ENCODE measurements at places on chromosomes 5 and 9.
A peak's percentile ranks its signal among the peaks of the same experiment; 100 is the strongest.

GRCh38 chr5:14745753-14746152 is 81.2 kb downstream of the OTULIN start:
- no peak overlapping the region for H3K4me3 ChIP-seq
- H3K4me1 ChIP-seq, result peaks cover 8% of the 10 kb centered on the region
- no peaks in the 10 kb centered on the region for H3K27me3 ChIP-seq
- H3K27ac ChIP-seq, result no peak overlapping the region
- DNase-seq, result no peak

GRCh38 chr9:1231998-1232919 is 182.1 kb downstream of the DMRT2 start:
- no peaks in the 10 kb centered on the region for H3K36me3 ChIP-seq
- no peak overlapping the region for H3K4me3 ChIP-seq
- H3K4me1 ChIP-seq, result no peaks in the 10 kb centered on the region
- H3K27me3 ChIP-seq, result no peaks in the 10 kb centered on the region
- no peak overlapping the region for H3K27ac ChIP-seq
- DNase-seq, result no peak

GRCh38 chr9:112180387-112180881 is 5.3 kb upstream of the SUSD1 start:
- H3K27me3 ChIP-seq, result no peaks in the 10 kb centered on the region
- no peak overlapping the region for H3K27ac ChIP-seq
- H3K4me1 ChIP-seq, result no peaks in the 10 kb centered on the region
- H3K36me3 ChIP-seq, result no peaks in the 10 kb centered on the region

DNA sequence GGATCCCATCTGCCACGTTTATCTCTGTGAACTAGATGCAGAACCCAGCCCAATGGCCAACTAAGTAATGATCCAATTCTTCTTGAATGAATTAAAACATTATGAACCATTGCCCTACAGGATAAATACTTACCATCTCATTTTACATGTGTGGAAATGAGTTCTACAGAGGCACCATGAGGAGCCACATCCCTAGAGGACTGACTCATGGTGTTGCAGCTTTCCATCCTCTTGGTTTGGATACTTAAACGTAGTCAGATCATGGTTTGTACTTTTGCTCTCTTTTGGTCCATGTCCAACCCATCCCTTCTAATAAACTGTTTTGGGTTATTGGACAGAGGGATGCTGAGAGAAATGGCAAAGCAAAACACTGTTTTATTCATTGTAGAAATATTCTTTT is 484.8 kb downstream of the EBF1 start:
- H3K4me1 ChIP-seq, result no peaks in the 10 kb centered on the region
- no peaks in the 10 kb centered on the region for H3K27me3 ChIP-seq
- H3K27ac ChIP-seq, result no peak overlapping the region
- DNase-seq, result no peak
- no peak overlapping the region for H3K4me3 ChIP-seq

DNA sequence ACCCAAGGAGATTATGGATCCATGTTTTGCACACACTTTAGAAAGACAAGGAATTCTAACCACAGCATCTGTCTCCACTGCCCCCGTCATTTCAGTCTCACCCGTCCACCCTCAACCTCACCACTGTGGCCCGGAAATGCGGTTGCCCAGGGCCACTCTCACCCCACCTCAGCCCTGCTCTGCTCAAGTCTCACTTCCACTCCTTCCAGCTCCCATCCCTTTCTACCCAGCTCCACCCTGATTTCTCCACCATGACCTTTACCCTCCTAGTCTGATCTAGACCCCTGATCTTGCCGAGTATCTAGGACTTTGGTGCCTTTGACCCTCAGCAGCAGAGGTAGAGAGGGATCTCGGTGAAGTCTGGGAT is 7.2 kb upstream of the KCNIP1 start:
- no peaks in the 10 kb centered on the region for H3K36me3 ChIP-seq
- H3K4me3 ChIP-seq, result no peak overlapping the region
- no peak for DNase-seq
- H3K27me3 ChIP-seq, result no peaks in the 10 kb centered on the region
- no peak overlapping the region for H3K27ac ChIP-seq

GRCh38 chr5:115132465-115132864 is 37.2 kb downstream of the TRIM36 start:
- no peak for DNase-seq
- H3K36me3 ChIP-seq, result no peaks in the 10 kb centered on the region
- H3K4me3 ChIP-seq, result no peak overlapping the region
- no peaks in the 10 kb centered on the region for H3K4me1 ChIP-seq

DNA sequence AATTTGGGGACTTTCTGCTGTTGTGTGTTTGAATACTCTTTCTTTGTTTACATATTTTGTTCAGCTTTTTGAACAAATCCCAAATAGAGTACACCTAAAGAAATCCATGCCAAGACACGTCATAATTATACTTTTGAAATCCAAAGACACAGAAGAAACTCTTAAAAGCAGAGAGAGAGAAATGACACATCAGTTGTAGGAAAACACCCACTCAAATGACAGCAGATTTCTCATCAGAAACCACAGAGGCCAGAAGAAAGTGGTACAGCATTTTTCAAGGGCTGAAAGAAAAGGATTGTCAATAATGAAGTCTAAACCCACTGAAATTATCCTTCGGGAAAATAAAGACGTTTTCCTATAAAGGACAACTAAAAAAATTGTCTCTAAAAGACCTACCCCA is 378.6 kb downstream of the GADD45G start:
- no peak overlapping the region for H3K4me3 ChIP-seq
- H3K36me3 ChIP-seq, result no peaks in the 10 kb centered on the region
- H3K4me1 ChIP-seq, result no peaks in the 10 kb centered on the region
- H3K27ac ChIP-seq, result no peak overlapping the region
- no peak for DNase-seq

DNA sequence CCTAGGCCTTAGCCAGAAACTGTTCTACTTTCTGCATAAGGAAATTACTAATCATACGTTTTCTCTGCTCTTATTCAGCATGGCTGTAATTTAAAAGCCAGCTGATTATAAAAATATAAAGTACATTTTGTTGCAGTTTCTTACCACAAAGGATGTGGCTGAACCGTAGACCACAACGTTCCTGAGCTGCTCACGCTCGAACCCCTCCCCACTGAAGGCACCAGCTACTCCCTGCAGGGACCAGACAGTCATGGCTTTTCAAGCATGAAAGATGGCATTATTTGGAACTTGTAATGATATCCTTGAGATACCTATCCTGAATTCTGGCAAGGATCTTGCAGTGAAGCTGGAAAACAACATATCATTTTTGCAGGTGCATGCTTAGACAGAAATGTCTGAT is 91.8 kb upstream of the DMRT1 start:
- DNase-seq, result no peak
- H3K36me3 ChIP-seq, result no peaks in the 10 kb centered on the region

GRCh38 chr9:108212184-108212583 is 643.6 kb downstream of the ACTL7B start:
- peak; percentile 4 for DNase-seq
- no peaks in the 10 kb centered on the region for H3K4me1 ChIP-seq
- H3K27me3 ChIP-seq, result no peaks in the 10 kb centered on the region
- no peaks in the 10 kb centered on the region for H3K36me3 ChIP-seq

GRCh38 chr9:22382331-22382730 is 64.3 kb upstream of the DMRTA1 start:
- H3K4me1 ChIP-seq, result no peaks in the 10 kb centered on the region
- H3K4me3 ChIP-seq, result no peak overlapping the region
- DNase-seq, result no peak
- H3K27me3 ChIP-seq, result no peaks in the 10 kb centered on the region

GRCh38 chr5:178107756-178108310 is 5.5 kb upstream of the N4BP3 start:
- H3K36me3 ChIP-seq, result no peaks in the 10 kb centered on the region
- no peaks in the 10 kb centered on the region for H3K27me3 ChIP-seq

- no peaks in the 10 kb centered on the region for H3K4me1 ChIP-seq
- no peaks in the 10 kb centered on the region for H3K27me3 ChIP-seq
- H3K27ac ChIP-seq, result no peak overlapping the region
- no peak overlapping the region for H3K4me3 ChIP-seq
These were observed 21.6 kb upstream of the SPATA31D4 start for GRCh38 chr9:81906671-81907070.

- no peak for DNase-seq
- no peak overlapping the region for H3K4me3 ChIP-seq
- H3K36me3 ChIP-seq, result no peaks in the 10 kb centered on the region
- H3K27ac ChIP-seq, result no peak overlapping the region
- no peaks in the 10 kb centered on the region for H3K27me3 ChIP-seq
These were observed 101.2 kb downstream of the PARP8 start for GRCh38 chr5:50767588-50767987.

DNA sequence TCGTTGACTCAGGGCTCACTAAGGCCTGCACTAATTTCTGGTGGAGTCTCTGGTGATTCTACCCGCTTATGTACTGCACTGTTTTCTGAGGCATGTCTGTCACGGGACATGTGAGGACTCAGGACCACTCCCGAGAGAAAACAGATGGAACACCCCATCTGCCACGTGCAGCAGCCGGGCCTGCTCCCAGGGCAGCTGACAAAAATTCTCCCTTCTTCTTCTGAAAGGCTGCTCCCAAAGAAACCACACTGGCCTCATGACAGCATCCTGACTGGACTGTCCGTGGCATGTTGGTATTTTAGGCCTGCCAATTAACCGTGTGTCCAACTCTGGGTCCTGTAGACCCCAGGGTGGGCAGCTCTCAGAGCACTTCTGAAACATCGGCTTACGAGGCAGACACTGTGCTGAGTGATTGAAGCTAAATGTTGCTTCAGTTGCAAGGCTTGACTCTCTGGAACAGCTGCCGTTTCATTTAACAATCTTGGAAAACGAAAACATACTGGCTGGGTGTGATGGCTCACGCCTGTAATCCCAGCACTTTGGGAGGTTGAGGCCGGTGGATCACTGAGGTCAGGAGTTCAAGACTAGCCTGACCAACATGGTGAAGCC is 39.0 kb downstream of the FAM240B start:
- peaks cover 4% of the 10 kb centered on the region for H3K4me1 ChIP-seq
- H3K27me3 ChIP-seq, result no peaks in the 10 kb centered on the region
- no peak for DNase-seq
- H3K4me3 ChIP-seq, result no peak overlapping the region
- H3K27ac ChIP-seq, result no peak overlapping the region

GRCh38 chr5:167750586-167750985 is 540.9 kb upstream of the WWC1 start:
- H3K36me3 ChIP-seq, result no peaks in the 10 kb centered on the region
- DNase-seq, result no peak
- no peak overlapping the region for H3K4me3 ChIP-seq
- no peak overlapping the region for H3K27ac ChIP-seq

DNA sequence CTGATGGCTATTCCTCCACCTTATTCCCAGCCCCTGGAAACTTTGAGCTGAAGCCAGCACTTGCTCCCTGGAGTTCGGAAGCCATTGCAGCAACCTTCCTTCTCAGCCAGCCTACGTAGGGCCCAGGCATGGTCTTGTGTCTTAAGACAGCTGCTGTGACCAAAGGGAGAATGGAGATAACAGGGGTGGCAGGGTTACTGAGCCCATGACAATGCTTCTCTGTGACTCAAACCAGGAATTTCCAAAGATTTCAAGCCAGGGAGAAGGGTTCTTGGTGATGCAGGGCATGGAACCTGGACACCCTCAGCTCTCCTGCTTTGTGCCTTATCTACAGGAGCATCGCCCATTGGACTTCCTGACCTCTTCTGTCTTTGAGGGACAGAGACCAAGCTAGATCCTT is 12.2 kb downstream of the SLC31A2 start:
- no peak overlapping the region for H3K27ac ChIP-seq
- no peaks in the 10 kb centered on the region for H3K27me3 ChIP-seq
- H3K4me1 ChIP-seq, result peaks cover 4% of the 10 kb centered on the region
- H3K36me3 ChIP-seq, result peaks cover 6% of the 10 kb centered on the region
- no peak overlapping the region for H3K4me3 ChIP-seq

DNA sequence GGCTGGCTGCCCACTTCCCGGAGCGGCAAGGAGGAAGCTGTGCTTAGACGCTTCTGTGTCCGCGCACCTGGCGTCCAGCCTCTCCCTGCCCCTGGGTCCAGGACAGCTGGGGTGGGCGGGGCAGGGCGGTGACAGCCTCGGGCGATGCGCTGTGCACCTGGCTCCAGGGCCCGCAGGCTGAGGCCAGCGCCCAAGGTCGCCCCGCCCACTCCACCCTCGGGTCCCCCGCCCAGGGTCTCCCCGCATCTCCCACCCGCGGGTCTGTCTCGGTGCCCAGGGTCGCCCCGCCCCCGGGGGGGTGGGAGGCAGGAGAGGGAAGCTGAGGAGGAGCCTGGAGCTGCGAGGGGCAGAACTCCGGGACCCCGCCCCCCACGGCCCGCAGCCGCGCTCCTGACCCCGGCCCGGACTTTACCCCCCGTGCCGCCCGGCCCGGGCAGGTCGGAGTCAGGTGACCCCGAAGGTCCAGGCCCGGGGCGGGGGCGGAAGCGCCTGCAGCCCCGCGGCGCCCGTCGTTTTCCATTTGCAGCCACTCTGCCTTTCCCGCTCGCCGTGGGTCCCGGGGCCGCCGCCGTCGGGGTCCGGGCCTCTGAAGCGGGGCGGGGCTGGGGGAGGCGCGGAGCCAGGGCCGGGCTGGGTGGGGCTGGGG is at the start of gene ENTPD8:
TSS of gene ENTPD8 (minus strand) at position 69 of the 646 bp plus-strand sequence. CDS start 3,072 bp downstream, outside the sequence.
- peak within 1 kb of the TSS; percentile 47 for H3K4me3 ChIP-seq
- H3K4me1 ChIP-seq, result no peaks in the 10 kb centered on the region
- DNase-seq, result peak; percentile 74
- no peak within 1 kb of the TSS for H3K27ac ChIP-seq
- no peaks in the 10 kb centered on the region for H3K27me3 ChIP-seq
- no peaks in the 10 kb centered on the region for H3K36me3 ChIP-seq
